CD4-positive, alpha-beta T cell treated with Interleukin-12 subunit alpha and Interleukin-12 subunit beta, for 1 hour (primary cell): ENCODE measurements at places on chromosomes 7 and 10.

- DNase-seq, result no peak
Observed at GRCh38 chr7:113120647-113121046, 2.3 kb upstream of the SMIM30 start.

DNA sequence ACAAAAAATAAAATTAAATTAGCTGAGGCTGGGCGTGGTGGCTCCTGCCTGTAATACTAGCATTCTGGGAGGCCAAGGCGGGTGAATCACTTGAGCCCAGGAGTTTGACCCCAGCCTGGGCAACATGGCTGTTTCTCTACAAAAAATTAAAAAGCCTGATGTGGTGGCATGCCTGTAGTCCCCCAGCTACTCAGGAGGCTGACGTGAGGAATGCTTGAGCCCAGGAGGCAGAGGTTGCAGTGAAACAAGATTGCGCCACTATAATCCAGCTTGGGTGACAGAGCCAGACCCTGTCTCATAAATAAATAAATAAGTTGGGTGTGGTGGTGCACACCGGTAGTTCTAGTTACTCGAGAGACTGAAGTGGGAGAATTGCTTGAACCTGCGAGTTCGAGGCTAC is 65.1 kb downstream of the GNA12 start:
- DNase-seq, result no peak

GRCh38 chr7:23264916-23265458 is 18.4 kb downstream of the GPNMB start:
- DNase-seq, result no peak

- DNase-seq, result no peak
Observed at GRCh38 chr10:63496561-63496960, 24.6 kb upstream of the REEP3 start.

GRCh38 chr7:123746931-123747488 is 1.8 kb downstream of the WASL start:
- DNase-seq, result no peak
